Endothelial cell (in vitro differentiated cells): ENCODE measurements at places on chromosomes 12 and 14.

GRCh38 chr12:30706476-30706875, 10.8 kb upstream of the IPO8 start:
- DNase-seq, result no peak

- no peak for DNase-seq
Observed at GRCh38 chr14:57735276-57735675, 130.6 kb downstream of the SLC35F4 start.

DNA sequence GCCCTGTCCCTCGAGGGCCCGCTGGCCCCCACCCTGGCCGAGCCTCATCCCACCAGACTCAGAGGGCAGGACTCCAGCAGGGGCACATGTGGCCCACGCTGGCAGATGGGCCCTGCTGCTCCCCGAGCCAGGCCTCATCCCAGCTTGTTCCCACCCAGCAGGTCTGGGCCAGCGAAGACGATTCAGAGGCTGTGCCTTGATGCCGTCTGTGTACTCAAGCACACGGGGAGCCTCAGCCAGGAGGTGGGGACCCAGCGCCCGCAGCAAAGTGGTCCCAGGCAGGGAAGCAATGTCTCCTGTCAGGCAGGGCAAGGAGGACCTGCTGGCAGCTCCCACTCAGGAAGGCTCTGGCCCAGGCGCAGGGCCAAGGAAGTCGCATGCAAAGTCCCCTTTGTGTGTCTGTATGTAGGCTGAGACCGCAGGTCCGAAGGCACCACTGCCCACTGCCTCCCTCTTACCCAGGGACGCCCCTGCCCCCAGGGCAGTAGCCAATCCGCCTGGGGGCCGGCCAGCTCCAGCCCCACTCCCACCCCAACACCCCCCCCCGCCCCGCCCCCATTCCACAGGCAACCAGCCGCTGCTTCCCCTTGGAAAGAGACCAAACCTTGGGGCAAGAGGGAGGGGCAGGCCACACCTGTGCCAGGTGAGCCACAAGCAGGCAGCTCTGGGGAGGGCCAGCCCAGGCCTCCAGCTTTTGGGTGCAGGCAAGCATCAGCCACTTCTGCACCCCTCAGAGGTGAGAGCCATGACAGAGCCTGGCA, 9.4 kb downstream of the DEGS2 start:
- DNase-seq, result no peak

DNA sequence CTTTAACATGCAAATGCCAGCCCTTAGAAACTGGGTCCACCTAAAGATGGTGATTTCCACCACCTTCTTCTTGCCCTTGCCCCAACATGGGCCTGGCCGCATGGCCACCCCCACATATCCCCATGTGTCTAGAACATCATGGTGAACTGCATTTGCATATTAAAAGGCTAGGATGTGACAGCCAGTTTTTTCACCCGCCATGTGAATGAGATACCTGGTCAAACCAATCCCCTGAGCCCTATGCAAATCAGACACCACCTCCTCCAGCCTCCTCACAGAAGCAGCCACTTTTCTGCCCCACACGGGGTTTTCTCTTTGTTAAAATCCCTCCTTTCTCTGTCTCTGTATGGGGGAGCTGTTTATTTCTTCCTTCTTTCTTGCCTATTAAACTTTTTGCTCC, 1322.5 kb downstream of the FSCB start:
- no peak for DNase-seq

- DNase-seq, result no peak
Observed at GRCh38 chr14:100522616-100523099, 64.6 kb downstream of the BEGAIN start.

GRCh38 chr14:92747701-92748258, 647 bp downstream of the LGMN start:
- no peak for DNase-seq

- DNase-seq, result no peak
Observed at GRCh38 chr12:15355766-15356165, 33.5 kb downstream of the PTPRO start.

DNA sequence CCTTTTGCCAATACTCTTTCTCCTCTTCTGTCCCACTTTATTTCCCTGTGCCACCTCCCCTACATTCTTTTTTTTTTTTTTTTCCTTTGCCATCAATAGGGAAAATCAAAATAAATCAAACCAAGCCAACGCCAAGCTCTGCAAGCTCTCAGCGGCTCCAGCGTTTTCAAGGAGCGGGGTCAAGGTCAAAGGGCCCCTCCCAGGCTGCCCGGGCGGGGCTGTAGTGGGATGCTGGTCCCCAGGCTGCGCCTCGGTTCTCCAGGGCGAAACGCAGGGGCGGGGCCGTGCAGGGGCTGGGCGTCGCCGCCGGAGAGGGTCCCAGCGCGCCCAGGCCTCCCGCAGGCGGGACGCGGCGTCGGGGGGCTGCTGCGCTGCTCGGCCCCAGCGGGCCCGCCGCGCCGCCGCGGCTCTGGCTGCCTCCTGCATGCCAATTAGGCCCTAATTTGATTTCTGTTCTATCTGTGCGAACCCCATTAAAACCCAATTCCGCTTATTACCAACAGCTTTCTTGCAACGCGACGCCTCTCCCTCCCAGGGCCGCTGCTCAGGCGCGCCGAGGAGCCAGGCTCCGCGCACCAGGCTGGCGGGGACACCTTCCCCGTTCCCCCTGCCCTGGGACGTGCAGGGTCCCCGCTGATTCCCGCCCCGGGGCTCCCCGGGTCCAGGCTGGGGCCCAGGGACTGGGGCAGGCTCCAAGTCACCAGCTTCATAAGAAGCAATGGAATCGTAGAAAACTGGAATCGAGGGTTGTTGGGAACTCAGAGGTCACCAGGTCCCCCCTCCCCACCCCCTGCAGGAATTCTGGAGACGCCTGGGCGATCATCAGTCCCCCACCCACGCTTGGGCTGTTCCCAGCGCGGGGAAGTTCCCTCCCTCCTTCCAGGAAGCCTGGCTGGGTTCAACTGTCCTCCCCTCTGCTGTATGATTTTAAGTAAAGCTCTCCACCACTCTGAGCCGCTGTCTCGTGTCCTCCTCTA, 50.7 kb upstream of the MAP1LC3B2 start:
- peak; percentile 43 for DNase-seq

DNA sequence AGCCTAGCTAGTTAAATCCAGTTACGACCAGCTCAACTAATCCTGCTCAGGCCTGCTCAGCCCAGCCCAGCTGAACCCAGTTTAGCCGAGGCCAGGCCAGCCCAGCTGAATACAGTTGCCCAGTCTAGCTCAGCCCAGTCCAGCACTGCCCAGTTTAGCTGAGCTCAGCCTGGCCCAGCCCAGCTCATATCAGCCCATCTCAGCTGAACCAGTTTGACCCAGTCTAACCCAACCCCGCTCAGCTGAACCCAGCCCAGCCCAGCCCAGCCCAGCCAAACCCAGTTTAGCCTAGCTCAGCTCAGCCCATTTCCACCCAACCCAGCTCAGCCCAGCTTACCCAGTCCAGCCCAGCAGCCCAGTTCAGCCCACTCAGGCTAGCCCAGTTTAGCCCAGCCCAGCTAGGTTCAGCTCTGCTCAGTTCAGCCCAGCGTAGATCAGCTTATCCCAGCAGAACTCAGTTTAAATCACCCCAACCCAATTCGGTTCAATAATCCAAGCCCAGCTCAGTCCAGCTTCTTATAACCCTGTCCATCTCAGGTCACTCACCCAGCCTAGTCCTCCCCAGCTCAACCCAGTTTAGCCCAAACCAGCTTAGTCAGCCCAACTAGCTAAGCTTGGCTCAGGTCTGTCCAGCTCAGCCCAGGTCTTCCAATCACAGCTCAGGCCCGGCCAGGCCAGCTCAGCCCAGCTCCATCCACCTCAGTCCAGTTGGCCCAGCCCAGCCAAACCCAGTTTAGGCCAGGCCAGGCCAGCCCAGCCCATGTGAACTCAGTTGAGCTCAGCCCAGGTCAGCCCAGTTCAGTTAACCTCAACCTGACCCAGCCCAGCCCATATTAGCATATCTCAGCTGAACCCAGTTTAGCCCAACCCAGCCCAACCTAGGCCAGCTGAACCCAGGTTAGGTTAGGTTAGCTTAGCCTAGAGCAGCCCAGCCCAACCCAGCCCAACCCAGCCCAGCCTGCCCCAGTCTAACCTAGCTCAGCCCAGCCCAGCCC, 76.7 kb downstream of the TMEM121 start:
- no peak for DNase-seq

GRCh38 chr12:98456576-98457573, 58.5 kb upstream of the TMPO start:
- peak; percentile 56 for DNase-seq

- DNase-seq, result peak; percentile 23
Observed at GRCh38 chr12:47078733-47079467, 521 bp upstream of the PCED1B start.

- no peak for DNase-seq
Observed at GRCh38 chr14:91399868-91400640, 17.6 kb downstream of the CCDC88C start.

GRCh38 chr12:50659690-50660424, 104.0 kb upstream of the ATF1 start:
- no peak for DNase-seq

GRCh38 chr12:77231501-77231918, 166.1 kb upstream of the E2F7 start:
- no peak for DNase-seq

DNA sequence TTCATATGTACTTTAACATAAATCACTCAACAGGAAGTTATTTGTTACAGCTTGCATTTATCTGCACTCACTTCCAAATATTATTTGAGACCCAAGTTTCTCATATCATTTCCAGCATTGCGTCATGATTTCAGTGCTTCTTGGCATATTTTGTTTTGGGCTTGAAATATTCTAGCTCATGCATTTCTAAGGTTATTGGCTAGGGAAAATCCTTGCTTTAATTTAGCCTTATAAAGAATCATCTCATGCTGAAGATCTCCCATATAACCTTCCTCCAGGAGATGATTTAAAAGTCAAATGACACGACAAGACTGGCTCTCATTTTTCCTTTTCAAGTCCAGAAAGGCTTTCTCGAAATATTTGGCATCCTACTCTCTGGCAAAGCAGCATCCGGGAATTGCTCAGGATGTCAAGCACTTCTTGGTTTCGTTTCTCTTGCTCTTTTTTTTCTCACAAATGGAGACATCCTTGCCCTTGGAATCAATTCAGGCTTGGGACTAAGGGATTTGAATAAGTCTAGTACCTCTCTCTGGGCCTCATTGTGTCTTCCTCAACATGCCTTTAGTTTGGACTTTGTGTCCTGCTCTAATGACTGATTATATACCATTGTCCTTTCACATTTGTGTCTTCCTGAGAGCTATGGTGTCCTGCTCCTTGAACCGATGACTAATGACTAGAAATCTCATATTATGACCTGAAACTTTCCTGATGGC, 295.0 kb downstream of the RMST start:
- no peak for DNase-seq

DNA sequence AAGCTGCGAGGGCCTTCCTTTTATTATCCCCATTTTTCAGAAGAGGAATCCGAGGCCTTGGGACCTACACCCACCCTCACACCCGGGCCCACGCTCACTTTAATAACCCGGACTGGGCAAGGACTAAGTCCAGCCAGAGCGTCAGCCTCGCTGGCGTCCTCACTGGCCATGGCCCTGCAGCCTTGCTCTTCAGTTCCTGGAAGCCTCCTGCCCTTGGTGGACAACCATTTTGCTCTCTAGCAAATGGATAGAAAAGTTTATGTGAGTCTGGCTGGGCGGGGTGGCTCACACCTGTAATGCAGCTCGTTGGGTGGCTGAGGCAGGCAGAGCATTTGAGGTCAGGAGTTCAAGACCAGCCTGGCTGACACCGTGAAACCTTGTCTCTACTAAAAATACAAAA, 9.8 kb downstream of the RTL1 start:
- DNase-seq, result no peak

GRCh38 chr12:69095765-69096477, 143.4 kb upstream of the CPSF6 start:
- no peak for DNase-seq
